ENCODE measurements at places on chromosomes 12 and 14.

DNA sequence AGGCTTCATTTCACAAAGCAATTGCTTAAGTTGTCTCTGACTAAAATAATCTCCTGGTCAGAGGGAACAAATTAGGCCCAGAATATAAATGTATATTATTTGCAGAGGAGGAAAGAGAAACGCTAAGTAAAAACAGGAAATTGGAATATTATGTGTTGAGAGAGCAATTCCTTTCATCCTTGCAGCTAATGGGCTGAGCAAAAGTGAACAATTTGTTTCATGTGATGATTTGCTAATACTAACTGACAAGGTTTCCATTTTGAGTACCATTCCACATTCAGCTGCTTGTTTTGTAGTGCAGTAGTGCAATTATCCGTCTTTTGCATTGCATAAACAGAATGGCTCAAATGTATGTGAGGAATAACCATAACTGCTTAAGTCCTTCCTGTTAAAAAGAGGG is 103.2 kb downstream of the TPH2 start:
- no peak for DNase-seq

DNA sequence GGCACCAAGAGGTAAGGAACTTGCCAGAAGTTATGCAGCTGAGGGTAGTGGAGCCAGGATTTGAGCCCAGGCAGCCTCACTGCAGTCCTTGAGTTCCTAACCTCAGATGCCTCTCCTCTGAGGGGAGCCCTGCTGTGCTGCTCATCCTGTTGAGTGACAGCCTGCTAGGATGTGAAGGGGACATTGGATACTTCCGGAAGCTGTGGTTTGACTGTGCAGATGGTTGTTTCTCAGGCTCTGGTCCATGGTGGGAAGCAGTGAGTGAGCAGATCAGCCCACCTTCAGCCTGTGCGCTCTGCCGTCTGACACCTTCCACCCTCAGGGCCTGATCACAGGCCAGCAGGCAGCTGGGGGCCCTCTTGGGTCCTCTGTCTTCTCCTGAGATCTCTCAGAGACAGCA is 253.2 kb downstream of the CACNA1C start:
- DNase-seq, result no peak

GRCh38 chr14:92121207-92121669 is 268 bp downstream of the NDUFB1 start:
- DNase-seq, result no peak

DNA sequence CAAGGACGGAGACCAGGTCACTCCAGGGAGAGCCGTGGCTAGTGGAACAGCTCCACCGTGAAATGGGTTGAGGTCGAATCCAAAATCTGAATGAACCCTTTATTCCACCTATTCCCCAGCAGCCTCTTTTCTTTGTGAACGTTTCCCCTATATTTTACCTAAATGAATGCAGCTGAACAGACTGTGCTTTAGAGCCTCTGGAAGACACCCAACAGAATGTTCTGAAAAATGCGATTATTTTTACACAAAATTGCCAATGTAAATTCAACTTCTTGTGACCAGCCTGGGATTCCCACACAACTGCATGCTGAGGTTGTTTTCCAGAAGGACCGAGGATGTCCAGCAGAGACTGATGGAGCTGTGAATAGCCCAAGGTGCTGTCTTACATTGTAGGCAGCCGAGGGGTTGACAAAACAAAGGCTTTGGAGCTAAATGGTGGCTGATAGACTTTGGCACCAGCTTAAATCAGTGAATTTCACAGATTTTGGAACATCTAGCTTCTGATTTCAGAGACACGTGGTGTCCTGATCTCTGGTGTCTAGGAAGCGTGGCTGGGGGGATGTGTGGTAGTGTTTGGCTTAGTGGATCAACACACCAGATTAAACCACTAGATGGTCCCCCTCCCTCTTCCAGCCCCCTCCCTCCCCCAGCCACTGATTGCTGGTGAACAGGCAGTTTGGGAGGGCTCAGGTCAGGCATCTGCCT is 150.4 kb downstream of the ZNF664 start:
- no peak for DNase-seq

- DNase-seq, result no peak
These were observed 333.6 kb downstream of the ADGRD1 start for GRCh38 chr12:131287015-131287937.

GRCh38 chr12:50633955-50634354 is 129.2 kb downstream of the DIP2B start:
- no peak for DNase-seq

DNA sequence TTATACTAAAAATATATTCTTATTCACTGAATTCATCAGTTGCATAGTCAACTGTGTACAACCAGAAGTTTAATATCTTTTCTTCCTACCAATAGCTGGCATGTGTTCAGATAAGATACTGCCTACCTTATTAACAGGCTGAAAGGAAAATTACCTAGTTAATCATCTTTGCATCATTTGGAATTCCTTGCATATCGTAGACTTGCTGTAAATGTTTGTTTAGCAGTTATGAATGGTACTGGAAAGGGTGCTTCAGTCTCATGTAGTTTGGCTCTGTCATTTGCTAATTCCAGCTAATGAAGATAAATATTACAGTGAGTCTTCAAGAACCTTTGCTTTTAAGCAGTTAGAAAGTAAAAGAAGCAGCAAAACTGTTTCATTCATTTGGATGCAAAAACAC is 84.4 kb downstream of the PPHLN1 start:
- DNase-seq, result no peak

DNA sequence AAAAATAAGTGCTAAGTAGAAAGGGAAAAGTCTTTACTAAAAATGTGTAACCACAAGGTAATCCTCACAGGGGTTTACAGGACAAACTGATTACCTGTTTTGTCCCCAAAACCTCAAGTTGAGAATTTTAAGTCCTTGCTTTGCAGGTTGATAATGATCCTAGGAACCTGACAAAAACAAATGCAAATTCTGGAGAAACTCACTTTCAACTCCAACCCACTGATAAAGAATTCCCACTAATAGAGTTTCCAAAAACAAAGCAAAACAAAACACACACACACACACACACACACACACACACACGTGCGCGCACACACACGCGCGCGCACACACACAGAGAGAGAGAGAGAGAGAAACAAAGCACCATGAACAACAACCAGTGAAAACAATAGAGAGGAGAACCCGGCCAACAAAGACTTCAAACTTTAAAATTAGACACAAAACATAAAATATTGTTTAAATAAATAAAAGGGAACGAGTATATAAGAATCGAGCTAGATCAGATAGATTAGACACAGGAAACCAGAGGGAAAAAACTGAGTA is 187.0 kb upstream of the FOXN3 start:
- no peak for DNase-seq

DNA sequence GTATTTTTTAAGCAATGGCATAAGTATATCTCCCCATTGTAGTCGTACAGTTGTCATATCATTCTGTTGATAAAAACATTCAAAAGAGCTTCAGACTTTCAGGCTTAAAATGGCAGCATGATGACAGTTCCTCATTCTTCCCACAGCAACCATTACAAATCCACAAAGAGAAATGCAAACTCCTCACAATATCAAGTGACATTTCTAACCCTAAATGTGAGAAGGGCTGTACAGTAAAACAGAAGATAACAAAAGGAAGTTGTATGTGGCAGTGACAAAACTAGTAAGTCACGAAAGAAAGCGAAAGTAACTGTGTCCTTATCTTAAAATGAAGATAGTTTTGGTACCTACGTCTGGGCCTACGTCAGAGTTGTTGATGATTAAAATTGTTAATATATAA is 46.7 kb downstream of the GXYLT1 start:
- DNase-seq, result no peak

DNA sequence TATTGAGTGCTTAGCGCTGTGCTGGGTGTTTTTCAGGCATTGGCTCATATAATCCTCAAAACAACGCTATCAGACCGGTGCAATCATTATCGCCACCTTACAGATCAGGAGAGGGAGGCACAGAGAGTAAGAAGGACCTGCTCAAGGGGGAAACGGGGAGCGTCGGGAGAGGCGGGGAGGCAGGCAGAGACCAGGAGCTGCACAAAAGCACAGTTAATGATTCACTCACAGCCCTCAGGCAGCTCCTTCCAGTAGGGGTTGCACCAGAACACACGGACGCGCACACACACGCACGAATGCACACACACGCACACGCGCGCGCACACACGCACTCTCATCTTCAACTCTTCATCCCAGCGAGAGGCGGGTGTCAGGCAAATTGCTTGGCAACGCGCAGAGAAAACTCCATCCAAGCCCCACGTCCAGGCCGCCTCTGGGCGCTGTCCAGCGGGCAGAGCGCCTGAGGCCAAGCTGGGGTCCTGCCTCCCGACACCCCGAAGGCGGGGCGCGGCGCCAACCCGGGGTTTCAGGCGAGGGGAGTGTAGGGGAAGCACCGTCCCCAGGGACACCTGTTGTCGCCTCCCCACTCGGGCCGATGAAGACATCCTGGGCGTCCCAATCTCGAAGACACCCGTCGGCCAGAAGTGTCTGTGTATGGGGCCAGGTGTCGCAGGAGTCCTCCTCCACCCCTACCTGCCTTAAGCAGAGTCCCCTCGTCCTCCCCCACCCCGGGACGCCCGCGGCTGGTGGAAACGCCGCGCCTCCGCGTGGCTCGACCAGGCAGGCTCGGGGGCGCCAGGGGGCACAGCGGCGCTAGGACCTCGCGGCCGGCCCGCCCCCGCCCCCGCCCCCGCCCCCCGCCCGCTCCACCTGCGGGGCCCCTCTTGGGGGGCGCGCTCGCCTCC is 35.5 kb upstream of the STON2 start:
- DNase-seq, result no peak

GRCh38 chr14:62905566-62905965 is 139.7 kb downstream of the KCNH5 start:
- DNase-seq, result no peak

GRCh38 chr12:104964167-104964855 is 6.2 kb upstream of the SLC41A2 start:
- no peak for DNase-seq

DNA sequence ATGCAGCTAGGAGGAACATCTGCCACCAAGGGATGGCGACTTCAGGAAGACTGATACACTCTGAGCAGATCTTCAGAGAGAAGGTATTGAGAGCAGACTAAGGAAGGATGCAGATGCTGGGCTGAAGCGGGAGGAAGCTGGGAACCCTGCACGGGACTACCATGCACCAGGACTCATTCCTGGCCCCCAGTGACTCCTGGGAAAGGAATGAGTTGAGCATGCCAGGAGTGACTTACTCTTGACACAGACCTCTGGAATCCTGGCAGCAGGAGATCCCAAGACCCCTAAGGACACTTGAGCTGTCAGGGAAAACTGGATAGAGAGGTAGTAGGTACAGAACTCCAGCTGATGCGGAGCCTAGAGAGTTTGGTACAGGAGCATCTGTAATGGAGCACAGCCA is 336.1 kb downstream of the RPS29 start:
- no peak for DNase-seq

GRCh38 chr14:105152794-105153241 is 15.8 kb downstream of the JAG2 start:
- no peak for DNase-seq

GRCh38 chr12:68497702-68498101 is 113.0 kb upstream of the RAP1B start:
- no peak for DNase-seq

GRCh38 chr12:127664901-127665300 is 602.1 kb upstream of the TMEM132C start:
- no peak for DNase-seq

- DNase-seq, result no peak
These were observed 588.7 kb downstream of the CCER1 start for GRCh38 chr12:90366286-90366685.

- no peak for DNase-seq
These were observed 363.5 kb downstream of the TMEM121 start for GRCh38 chr14:105889666-105890473.

DNA sequence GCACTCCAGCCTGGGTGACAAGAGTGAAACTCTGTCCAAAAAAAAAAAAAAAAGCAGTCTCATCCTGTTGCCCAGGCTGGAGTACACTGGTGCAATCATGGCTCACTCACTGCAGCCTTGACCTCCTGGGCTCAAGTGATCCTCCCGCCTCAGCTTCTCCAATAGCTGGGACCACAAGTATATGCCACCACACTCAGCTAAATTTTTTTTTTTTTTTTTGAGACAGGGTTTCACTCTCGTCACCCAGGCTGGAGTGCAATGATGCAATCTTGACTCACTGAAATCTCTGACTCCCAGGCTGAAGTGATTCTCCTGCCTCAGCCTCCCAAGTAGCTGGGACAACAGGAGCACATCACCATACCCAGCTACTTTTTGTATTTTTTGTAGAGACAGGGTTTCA is 5.2 kb upstream of the CNPY2 start:
- no peak for DNase-seq

DNA sequence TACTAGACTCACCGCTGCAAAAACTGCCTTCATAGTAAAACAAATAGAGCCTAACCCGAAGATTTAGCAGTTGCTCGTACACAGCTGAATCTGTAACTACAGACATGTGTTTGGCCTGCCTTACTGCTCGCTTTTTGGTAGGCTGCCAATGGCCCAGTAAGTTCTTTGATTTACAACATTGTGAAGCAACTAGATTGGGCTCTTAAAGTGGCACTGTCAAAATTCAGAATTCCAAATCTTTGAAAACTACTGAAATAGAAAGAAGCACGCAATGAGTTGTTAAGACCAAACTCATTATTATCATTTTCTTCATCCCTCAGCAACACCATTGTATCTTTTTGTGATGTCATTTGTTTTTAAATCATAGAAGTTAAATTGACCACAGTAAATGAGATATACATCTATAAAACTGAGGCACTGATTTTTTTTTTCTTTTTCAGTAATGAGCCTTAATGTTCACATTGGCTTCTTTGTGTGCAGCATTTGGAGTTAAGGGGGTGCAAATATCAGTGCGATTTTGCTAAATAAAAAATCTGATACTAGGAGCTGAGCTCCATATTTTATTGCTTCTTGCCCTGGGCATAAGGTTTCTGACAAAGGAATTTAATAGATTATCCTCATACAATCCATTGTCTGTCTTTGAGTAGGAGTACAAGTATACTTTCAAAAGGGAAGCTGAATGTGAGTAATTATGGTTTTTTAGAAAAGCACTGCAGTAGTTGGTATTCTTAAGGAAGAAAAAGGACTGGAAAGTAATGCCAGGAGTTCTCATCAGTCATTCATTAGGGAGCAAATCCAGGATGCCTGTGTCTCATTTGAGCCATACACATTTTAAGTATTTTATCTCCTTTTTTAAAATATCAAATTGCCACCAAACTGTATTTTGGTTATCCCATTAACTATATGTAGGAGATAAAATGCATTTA is 138.5 kb downstream of the KICS2 start:
- DNase-seq, result no peak

- DNase-seq, result no peak
These were observed 32.9 kb upstream of the SYCP3 start for GRCh38 chr12:101772012-101772775.

- DNase-seq, result no peak
These were observed 92.9 kb downstream of the FAR2 start for GRCh38 chr12:29241821-29242591.

- no peak for DNase-seq
These were observed 134.1 kb downstream of the GPHN start for GRCh38 chr14:66641861-66642635.

Measured in naive thymus-derived CD4-positive, alpha-beta T cell (primary cell).